Effector memory CD8-positive, alpha-beta T cell (primary cell): ENCODE measurements at places on chromosomes 1 and 21.

GRCh38 chr1:154943649-154944400 lies 7.3 kb upstream of the PMVK start:
- DNase-seq = peak; percentile 17

- no peak for DNase-seq
Measured at GRCh38 chr1:40986956-40987355, 7.5 kb downstream of the CTPS1 start.

DNA sequence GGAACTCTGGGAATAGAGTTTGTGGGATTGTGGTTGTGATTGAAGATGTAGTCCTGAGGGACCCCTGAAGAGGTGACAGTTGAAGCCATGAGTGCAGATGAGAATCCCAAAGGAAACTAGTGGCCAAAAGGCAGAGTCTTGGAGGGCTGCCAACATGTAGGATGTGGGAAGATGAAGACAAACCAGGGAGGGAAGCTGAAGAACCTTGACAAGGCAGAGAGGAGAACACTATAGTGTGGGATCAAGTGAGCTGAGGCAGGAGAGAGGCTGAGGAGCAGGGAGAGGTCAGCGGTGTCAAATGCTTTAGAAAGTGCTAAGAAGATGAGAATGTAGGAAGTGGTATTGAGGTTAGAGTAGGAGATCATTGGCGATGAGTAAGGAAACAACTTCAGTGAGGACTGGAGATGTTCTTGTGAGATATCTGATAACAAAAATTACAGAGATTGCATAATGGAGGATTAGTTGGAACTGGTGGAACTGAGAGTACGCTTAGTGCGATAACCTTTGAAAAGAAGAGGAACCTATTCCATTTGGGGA lies 88.5 kb upstream of the VCAM1 start:
- DNase-seq = no peak

DNA sequence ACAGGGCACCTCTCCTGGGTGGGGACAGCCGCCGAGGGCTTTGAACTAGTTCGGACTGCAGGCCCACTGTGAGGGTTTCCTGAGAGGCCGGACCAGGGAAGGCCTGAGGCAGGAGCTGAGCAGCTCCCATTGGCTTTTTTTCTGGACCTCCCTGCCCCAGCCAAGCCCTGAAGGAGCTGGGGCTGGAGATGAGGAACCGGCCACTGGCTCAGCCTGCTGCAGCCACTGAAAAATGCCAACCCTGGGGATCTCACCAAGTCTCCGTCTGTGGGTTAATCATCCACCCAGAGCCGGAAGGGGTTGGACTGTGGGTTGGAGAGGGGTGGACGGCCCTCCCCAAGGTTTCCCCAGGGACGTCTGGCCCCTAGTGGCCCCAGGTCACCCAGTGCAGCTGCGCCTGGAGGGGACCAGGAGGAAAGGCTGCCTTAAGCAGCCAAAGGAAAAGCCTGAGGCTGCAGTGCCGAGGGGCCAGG lies 2.5 kb downstream of the VWA1 start:
- no peak for DNase-seq

GRCh38 chr1:113770031-113770430 lies 10.7 kb upstream of the PHTF1 start:
- DNase-seq = no peak

GRCh38 chr1:112700290-112701226 lies 6.4 kb downstream of the RHOC start:
- peak; percentile 67 for DNase-seq

GRCh38 chr1:235011064-235011598 lies 117.5 kb downstream of the TOMM20 start:
- DNase-seq = peak; percentile 38

GRCh38 chr1:75503221-75503974 lies 107.5 kb downstream of the SLC44A5 start:
- no peak for DNase-seq

DNA sequence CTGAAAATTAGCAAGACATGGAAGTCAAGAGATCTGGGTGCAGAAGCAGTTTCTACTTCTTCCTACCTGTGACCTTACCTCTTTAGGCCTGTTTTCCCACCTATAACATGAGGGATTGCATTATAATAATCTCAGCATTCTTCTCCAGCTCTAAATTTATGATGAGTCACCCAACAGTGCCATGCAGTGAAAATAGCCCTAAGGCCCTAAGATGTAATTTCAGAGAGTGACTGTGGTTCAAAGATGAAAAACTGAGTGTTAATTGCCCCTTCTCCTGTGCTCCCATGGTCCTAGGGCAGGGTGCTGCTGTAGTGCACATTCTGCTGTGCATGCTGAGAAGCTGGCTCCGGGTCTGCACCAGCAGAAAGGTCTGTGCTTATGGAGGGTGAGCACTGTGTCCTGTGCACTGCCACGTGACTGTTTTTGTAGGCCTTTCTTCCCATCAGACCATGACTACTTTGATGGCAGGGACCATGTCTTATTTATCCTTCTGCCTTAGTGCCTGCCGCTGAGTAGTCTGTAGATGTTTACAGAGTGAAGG lies 29.7 kb downstream of the JUN start:
- DNase-seq = no peak

- no peak for DNase-seq
Measured at GRCh38 chr1:198273748-198274295, 117.0 kb downstream of the NEK7 start.

DNA sequence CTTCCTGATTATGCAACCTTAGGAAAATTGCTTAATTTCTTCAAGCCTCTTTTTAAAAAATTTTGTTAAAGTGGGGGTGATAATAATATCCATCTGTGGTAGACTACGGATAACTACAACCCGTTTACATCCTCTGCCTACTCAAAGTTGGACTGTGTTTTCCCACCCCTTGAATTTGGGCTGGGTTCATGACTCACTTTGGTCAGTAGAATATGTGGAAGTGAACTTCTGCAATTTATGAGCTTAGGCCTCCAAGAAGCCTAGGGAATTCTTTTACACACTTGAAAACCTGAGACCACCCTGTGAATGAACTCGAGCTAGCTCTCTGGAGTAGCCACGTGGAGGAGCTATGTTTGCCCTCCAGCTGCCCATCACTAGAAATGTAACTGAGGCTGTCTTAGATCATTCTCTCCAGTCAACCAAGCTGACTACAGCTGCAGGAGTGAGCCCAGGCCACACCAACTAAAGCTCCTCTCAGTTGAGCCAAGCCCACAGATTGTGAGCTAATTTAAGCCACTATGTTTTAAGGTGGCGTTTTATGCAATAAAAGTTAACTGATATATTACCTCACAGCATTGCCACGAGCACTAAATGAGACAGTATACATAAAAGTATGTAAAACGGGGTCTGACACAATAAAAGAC lies 29.6 kb upstream of the CACHD1 start:
- no peak for DNase-seq

GRCh38 chr21:39728341-39728740 lies 16.6 kb upstream of the IGSF5 start:
- DNase-seq = no peak

GRCh38 chr21:45590246-45590725 lies 48.0 kb upstream of the SLC19A1 start:
- peak; percentile 39 for DNase-seq

GRCh38 chr1:228392111-228392936 lies 14.3 kb downstream of the TRIM11 start:
- no peak for DNase-seq

- no peak for DNase-seq
Measured at GRCh38 chr1:7006996-7007871, 222.0 kb downstream of the CAMTA1 start.

DNA sequence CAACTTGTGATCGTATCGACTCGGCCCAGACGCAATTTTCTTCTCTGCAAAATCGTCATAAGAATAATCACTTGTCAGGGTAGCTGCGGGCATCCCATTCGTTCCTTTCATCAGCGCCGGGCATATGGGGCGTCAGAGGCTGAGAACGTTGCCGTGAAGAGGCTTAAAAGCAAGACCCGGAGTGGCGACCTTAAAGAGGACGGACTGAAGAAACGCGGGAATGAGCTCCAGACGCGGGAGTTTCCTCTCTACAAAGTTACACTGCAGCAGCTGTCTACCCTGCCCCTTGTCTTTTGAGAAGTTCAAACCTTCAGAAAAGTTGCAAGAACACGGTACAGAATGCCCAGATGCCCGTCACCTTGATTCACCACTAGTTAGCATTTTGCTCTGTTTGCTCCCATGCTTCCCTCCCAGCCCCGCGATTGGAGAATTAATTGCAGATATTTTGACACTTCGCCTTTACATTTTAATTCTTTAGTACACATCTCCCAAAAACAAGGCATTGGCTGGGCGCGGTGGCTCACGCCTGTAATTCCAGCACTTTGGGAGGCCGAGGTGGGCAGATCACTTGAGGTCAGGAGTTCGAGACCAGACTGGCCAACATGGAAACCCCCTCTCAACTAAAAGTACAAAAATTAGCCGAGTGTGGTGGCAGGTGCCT lies 967 bp downstream of the CENPS start:
- no peak for DNase-seq

- DNase-seq = no peak
Measured at GRCh38 chr1:182682898-182683501, 1.4 kb downstream of the RGS8 start.

DNA sequence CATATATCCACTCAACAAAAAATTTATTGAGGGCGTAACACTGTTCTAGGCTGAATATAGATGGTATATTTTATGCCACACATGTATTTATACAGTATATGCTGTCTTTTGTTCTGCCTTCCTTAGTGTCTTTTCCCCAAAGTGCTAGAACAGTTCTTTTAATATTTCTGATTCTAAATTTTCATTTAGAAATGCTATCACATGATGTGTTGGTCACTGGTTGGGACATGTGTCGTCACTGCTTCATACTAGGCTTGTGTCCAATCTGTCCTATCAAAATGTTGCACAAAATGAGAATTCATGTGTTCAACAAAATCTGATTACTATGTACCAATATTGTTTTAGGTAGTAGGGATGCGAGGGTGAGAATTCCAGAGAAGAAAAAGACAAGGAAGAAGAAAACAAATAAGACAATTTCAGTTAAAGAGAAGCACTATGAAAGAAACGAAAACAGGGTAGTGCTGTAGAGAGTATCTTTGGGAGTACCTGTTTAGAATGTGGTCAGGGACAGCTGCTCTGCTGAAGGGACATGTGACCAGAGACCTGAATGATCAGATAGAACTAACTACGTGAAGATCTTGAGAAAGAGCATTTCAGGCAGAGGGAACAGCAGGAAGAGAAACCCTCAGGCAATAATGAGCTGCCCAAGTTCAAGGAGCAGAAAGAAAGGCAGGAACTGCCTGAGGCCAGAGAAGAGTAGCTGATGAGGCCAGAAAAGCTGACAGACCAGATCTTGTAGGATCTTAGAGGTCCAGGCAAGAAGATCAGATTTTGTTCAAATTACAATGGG lies 1.3 kb downstream of the KMO start:
- DNase-seq = no peak

DNA sequence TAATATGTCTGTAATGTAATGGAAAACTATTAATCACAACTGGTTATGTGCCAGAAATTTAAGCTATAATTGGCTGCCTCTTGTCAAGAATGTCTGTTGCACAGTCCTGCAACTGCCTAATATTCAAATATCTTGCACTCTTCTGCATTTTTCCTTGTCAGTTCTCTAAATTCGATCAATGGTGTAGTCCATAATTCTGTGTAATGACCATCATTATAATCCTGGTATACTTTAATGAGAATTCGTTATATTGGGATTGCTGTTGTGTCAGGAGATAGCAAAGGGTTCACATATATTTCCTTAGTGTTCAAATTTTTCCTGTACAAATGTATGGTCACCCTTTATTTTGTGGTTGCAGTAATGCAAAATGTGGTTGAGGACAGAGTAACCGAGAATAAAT lies 4.8 kb downstream of the NTNG1 start:
- no peak for DNase-seq

DNA sequence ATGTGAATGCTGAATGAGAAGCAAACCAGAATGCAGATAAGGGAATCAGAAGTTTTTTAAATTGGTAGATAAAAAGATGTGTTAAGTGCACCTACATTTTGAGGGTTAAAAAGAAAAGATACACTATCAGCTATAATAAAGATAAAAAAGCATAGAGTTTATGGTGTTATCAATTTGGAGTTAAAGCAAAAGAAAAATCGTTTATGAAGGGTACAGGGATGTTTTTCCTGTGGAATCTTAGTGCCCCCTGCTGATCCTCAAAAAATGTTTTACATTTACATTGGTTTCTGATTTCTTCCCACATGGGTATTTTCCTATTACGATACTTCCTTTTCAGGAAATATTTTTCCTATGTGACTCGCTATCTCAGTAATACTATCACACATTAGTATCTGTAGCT lies 293.5 kb downstream of the MRPL39 start:
- DNase-seq = no peak

- DNase-seq = no peak
Measured at GRCh38 chr1:74613894-74614293, 59.7 kb downstream of the ERICH3 start.

DNA sequence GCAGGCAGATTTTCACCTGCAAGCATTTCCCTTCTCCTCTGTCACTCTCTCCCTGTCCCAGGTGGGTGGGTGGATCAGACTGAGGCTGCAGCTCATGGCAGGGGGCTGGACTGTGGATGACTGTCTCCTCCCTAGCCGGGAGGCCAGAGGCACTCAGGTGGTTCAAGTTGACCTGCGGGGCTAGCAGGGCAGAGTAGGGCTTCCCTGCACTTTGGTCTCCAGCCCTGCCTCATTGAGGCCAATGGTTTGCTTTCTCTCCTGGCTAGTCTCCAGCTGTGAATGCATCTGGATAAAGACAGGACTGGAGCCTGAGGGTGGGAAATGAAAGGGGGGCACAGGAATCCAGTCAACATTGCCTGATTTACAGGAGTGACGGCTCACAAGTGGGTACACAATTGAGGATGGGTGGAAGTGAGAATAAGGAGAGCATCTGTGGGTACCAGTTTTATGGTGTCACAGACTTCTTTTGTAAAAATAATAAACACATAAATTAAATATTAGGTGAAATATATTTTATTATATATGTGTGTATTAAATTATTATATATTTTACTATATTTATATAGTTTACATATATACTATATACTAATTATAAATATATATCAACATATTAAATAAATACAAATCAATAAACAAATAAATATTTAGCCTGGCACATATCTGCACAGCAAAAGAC lies 25.6 kb downstream of the RUNX1 start:
- DNase-seq = no peak

DNA sequence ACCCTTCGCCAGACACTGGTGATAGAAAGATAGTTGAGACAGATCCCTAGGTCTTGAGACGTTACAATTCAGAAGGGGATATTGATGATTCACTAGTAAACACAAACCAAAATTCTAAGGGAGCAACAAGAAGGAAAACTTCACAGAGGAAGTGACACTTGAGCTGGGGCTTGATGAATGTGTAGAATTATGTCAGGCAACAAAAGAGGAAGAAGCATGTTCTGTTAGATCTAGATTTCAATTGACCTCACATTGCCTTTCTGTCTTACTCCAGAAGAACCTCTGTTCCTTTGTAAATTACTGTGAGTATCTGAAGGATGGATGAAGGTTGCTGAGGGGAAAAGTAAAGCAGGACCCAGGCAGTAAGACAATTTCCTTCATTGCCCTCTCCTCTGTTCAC lies 328.2 kb downstream of the KCTD3 start:
- no peak for DNase-seq

- no peak for DNase-seq
Measured at GRCh38 chr1:170666541-170667254, 2.8 kb downstream of the PRRX1 start.
